Activated naive CD8-positive, alpha-beta T cell treated with anti-CD3 and anti-CD28 coated beads for 36 hours (primary cell): ENCODE measurements at places on chromosomes 13 and 19. TPM values are rescaled to one million over a fixed set of nuclear protein-coding genes. Genes with fewer than 3 reads are reported as not detected.

Gene C1QTNF9B
- not detected for total RNA-seq

DNA sequence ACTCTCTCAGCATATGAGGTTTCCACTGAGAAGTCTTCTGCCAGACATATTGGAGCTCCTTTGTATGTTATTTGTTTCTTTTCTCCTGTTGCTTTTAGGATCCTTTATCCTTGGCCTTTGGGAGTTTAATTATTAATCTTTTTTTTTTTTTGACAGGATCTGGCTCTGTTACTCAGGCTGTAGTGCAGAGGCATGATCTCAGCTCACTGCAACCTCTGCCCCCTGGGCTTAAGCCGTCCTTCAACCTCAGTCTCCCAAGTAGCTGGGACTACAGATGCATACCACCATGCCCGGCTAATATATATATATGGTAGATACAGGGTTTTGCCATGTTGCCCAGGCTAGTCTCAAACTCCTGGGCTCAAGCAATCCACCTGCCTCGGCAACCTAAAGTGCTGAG is 6.6 kb upstream of the CYP4F3 start:
- DNase-seq: no peak
- H3K4me3 ChIP-seq: no peak overlapping the region

DNA sequence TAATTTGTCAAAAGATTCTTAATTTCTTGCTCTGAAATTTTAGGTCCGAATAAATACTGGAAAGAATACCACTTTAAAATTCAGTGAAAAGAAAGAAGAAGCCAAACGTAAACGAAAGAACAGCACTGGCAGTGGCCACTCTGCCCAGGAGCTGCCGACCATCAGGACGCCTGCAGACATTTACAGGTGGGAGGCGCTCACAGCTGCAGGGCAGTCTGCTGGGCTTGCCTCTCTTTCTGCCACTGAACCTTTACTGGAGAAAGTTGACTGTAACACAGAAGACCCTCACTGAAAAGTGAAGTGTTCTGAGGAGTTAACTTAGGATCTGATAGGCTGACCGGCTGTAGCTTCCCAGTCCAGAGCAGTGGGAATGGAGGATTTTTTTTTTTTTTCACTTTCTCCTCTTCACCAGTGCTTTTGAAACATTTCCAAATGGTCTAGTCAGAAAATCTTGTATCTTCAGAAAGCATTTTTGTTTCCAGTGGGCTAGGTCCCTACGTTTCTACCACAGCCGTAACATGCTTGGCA is 69.1 kb downstream of the URI1 start:
- H3K4me3 ChIP-seq: no peak overlapping the region
- peaks cover 29% of the 10 kb centered on the region for H3K36me3 ChIP-seq
- DNase-seq: no peak
- H3K27ac ChIP-seq: no peak overlapping the region

GRCh38 chr19:54620464-54620863 is 9.8 kb upstream of the LILRB1 start:
- DNase-seq: no peak
- H3K4me3 ChIP-seq: no peak overlapping the region
- H3K4me1 ChIP-seq: no peaks in the 10 kb centered on the region
- no peaks in the 10 kb centered on the region for H3K36me3 ChIP-seq

DNA sequence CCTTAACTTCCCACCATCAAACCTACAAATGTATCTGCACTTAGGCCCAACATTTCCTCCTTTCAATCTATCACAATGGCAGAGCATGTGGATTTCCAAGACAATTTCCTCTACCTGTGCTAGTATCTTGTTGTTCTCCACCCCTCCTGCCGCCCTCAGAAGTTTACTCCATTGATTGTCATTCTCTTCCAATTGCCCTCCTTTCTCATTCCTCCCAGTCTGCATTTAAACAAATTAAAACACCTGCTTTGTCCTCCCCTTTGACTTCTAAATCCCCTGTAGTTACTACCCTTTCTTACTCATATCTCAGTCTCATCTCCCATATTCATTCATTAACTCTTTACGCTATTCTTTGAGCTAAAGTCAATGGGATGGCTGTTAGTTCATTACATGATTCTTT is 370.6 kb downstream of the DIAPH3 start:
- H3K27ac ChIP-seq: no peak overlapping the region
- H3K36me3 ChIP-seq: no peaks in the 10 kb centered on the region
- no peak for DNase-seq
- H3K4me3 ChIP-seq: no peak overlapping the region
- H3K4me1 ChIP-seq: no peaks in the 10 kb centered on the region

DNA sequence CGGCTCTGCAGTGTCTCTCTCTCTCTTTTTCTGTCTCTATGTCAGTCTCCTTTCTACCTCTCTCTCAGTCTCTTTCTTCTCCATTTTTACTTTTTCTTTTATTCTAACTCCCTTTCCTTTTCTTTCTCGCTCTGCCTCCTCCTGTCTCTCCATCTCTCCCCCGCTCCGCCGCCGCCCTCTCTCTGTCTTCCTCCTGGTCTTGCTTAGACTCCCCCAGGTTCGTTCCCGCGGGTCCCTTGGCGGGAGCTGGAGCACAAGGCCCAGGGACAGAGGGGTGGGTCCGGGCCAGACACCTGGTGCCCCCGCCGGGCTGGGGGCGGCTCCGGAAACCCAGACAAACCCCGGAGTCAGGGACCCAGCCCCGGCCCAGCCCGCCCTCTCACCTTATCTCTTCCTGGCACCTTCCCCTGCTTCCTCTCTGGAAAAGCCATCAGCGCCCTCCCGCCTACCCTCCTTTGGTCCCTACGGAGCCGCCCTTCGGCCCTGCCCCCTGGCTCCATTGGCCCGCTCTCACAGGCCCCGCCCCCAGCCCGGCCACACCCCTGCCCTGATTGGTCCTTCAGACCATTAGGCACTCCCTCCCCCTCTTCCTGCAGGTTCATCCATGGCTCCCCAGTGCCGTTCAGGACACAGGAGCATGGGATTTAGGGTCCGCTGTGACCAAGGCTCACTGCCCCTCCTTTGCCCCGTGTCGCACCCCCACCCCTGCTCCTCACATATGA is 15.4 kb upstream of the NOP53 start:
- no peak overlapping the region for H3K27ac ChIP-seq
- peaks cover 17% of the 10 kb centered on the region for H3K4me1 ChIP-seq
- DNase-seq: peak; percentile 69
- H3K36me3 ChIP-seq: no peaks in the 10 kb centered on the region
- H3K4me3 ChIP-seq: peak overlapping the region; percentile 85

GRCh38 chr13:113916330-113916815 is 52.5 kb upstream of the GAS6 start:
- no peaks in the 10 kb centered on the region for H3K4me1 ChIP-seq
- peaks cover 38% of the 10 kb centered on the region for H3K27me3 ChIP-seq
- H3K36me3 ChIP-seq: peaks cover 4% of the 10 kb centered on the region
- H3K4me3 ChIP-seq: no peak overlapping the region
